ENCODE measurements at places on chromosomes 6 and 20.

DNA sequence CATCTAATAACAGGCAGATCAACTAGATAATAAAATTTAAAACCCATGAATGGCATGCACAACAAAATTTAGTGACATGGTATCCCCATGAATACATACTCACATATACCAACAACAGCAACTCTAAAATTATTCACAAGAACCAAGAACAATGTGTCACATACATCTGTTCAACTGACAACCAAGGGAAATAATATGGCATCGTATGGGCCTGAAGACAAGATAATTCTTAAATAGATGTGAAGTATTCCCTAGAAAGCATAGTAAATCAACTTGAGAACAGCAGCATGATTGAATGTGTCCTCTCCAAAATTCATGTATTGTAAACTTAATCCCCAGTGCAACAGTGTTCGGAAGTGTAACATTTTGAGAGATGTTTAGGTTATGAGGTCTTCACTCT, 635.5 kb downstream of the EYS start:
- DNase-seq, result no peak

- no peak for DNase-seq
Observed at GRCh38 chr6:71138376-71138775, 150.2 kb upstream of the OGFRL1 start.

DNA sequence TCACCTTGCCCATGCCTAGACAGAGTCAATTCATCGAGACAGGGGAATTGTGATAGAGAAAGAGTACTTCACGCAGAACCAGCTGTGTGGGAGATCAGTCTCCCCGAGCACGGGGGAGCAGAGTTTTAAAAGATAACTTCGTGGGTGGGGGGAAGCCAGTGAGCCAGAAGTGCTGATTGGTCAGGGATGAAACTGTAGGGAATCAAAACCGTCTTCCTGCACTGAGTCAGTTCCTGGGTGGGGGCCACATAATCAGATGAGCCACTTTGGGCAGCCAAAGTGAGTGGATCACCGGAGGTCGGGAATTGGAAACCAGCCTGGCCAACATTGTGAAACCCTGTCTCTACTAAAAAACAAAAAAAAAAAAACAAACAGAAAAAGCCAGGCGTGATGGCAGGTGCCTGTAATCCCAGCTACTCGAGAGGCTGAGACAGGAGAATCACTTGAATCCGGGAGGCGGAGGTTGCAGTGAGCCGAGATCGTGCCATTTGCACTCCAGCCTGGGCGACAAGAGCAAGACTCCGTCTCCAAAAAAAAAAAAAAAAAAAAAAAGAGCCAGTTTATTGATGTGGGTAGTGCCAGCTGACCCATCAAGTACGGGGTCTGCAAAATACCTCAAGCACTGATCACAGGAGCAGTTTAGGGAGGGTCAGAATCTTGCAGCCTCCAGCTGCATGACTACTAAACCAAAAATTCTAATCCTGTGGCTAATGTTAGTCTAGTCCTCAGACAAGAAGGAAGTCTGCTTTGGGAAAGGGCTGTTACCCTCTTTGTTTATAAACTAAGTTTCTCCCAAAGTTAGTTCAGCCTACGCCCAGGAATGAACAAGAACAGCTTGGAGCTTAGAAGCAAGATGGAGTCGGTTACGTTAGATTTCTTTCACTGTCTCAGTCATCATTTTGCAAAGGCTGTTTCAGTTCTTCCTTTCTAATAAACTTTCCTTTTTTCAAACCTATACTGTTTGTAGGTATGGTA, 3.9 kb upstream of the TRIM39 start:
- no peak for DNase-seq

- no peak for DNase-seq
Observed at GRCh38 chr20:9035126-9035525, 33.8 kb upstream of the PLCB4 start.

DNA sequence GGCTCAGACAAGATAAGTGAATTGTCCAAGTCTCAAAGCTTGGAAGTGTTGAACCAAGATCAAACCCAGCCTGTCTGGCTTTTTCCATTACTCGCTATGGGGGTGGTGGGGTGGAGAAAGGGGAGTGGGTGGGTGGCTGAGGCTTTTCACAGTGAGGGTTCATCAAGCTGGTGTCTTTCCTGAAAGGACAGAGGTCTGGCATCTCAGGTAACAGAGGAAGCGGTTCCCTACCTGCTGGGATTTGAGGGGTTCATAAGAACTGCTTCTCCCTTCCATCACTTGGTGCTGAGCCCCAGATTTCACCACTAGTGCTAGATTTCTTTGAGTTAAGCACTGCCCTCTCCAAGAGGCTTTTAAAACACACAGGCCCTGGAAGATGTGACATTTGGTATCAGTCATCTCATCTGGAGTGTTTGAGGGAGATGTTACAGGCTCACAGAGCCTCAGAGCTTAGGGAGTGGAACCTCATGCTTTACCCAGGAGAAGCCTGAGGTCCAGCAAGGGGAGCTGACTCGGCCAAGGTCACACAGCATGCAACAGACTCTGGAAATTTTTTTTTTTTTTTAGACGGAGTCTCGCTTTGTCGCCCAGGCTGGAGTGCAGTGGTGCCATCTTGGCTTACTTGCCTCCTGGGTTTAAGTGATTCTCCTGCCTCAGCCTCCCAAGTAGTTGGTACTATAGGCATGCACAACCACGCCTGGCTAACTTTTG, 6.0 kb upstream of the VEGFA start:
- no peak for DNase-seq

GRCh38 chr6:21436625-21437024, 156.9 kb upstream of the SOX4 start:
- no peak for DNase-seq

DNA sequence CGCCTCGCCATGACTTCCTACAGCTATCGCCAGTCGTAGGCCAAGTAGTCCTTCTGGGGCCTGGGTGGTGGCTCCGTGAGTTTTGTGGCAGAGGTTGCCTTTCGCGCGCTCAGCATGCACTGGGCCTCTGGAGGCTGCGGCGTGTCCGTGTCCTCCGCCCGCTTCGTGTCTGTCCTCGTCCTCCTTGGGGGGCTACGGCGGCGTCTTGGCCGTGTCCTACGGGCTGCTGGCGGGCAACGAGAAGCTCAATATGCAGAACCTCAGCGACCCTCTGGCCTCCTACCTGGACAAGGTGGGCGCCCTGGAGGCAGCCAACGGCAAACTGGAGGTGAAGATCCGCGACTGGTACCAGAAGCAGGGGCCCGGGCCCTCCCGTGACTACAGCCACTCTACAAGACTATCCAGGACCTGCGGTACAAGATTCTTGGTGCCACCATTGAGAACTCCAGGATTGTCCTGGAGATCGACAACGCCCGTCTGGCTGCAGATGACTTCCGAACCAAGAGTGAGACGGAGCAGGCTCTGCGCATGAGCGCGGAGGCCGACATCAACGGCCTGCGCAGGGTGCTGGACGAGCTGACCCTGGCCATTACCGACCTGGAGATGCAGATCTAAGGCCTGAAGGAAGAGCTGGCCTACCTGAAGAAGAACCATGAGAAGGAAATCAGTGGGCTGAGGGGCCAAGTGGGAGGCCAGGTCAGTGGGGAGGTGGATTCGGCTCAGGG, 296.3 kb downstream of the OGFRL1 start:
- DNase-seq, result no peak

GRCh38 chr6:119179842-119180241, 101.4 kb upstream of the FAM184A start:
- no peak for DNase-seq

DNA sequence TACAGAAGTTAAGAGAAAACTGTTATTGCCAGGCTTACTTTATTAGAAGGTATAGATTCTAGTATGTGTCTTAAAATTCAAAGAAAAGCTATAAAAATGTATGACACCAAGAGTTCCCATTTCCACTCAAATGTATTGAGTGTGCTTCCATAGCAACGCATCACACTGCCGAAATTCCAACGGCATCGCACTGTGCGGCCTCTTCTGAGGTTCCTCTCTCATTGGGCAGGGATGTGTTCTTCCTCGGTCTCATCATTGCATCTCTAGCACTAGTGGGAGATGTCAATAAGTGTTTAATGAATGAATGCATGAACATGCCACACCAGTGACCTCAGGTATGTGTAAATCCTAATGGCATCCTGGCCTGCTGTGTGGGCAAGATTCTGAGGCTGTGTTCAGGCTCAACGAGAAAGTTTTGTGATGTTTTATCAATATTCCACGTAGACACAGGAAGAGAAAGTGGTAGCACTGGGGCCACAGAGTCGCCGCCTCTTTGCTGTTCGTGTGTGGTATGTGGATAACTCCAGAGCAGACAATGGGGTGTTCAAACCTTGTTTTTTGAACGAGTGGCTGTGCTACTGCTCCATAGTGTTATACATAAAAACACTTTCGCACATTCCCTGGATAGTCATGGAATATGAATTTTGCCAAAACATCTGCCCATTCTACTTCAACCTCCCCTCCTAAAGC, 171.6 kb downstream of the ADGB start:
- no peak for DNase-seq

DNA sequence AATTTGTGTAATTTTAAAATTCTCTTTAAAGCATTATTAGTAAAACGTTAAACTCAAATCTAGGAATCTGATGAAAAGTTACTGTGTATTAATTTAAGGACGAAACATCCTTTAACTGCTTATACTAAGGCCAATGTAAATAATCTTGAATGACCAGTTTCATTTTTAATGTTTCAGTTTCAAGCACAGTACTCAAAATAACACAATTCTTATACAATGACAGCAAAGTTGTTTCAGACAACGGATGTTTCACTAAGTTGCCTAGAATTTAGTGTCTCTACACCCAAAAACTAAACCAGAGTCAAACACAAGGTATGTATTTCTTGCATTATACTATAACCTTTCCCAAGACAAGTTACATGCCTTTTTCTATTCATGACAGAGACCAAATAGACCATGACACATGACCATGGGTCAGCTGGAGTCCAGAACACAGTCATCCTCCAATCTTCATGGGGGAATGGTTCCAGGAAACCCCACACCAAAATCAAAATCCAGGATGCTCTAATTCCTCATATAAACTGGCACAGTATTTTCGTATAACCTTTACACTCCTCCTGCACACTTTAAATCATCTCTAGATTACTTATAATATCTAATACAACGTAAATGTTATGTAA, 7.7 kb downstream of the PHIP start:
- no peak for DNase-seq

DNA sequence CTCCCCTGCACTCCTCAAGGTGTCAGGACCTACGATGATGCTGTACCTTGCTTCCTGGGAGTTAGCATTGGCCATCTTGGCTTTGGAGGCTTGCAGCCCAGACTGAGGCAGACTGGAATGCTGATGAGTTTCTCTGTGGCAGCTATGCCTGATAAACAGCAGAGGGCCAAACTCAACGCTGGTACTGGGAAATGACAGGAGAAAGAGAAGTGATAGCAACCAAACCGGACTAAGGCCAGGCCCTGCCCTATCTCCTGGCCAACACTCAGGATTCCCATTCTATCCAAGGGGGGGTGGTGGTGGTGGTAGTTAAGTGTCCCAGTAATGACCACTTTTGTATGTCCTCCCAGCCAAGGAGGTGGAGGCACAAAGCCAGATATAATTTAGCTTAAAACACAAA, 90.0 kb upstream of the DTNBP1 start:
- DNase-seq, result no peak

DNA sequence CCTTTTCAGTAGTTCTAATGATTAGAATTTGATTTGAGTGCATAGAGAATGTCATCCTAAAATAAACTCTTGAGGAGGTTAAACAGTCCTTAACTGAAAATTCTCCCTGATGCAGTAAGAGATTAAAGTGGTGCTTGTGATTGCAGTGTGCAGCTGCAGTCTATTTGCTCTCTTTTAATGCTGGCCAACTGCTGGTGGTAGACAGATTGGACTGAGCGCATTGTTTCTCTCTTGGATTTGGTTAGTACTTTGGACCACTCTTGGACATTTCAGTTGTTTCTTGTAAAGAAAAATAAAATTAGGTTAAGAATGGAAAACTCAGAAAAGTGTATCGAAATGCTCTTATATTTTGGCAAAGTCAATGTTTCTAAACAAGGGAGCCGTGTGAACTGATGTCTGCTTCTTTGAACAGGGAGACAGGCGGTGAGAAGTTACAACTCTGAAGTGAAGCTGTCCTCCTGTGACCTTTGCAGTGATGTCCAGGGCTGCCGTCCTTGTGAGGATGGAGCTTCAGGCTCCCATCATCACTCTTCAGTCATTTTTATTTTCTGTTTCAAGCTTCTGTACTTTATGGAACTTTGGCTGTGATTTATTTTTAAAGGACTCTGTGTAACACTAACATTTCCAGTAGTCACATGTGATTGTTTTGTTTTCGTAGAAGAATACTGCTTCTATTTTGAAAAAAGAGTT, 127.2 kb downstream of the CD109 start:
- DNase-seq, result no peak

GRCh38 chr20:39993742-39994141, 695.3 kb downstream of the MAFB start:
- no peak for DNase-seq

DNA sequence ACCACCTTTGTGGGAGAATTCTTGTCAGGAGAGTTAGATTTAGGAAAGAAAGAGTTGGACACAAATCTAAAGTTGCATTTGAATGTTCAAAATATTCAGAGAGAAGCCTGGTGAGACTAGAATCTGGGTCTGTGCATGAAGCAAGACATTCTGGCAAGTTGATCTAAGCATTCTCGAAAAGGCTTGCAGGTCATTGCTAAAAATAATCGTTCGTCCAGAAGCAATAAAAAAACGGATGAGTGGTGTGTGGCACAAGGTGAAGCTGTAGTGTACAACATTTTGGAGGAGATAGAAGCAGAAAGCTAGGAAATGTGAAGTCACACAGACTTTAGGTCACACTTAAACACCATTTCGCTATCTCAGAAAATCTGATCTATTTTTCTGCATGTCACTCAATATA, 114.9 kb upstream of the IFNGR1 start:
- DNase-seq, result no peak

GRCh38 chr20:31863296-31864085, 6.8 kb downstream of the DUSP15 start:
- no peak for DNase-seq

GRCh38 chr6:152170702-152171667, 363.5 kb downstream of the ESR1 start:
- no peak for DNase-seq

DNA sequence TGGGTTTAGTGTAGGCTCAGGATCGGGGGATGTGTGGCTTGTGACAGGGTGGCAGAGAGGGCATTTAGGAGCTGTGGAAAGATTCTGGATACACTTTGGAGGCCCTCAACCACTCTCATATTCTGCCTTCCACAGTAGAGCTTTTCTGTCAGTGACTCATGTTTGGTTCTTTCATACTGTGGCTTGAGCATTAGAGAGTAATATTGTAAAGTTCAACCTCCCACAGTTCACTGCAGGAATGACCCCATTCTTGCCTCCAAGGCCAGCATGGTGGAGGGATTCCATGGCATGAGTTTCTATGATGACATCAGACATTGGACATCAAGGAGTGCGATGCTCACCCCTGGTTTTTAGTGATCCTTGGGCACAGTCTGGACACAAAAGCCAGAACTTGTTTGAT, 50.9 kb downstream of the DTD1 start:
- DNase-seq, result no peak

GRCh38 chr6:57013521-57013926, 33.0 kb upstream of the KIAA1586 start:
- no peak for DNase-seq

GRCh38 chr20:38369389-38369788, 23.1 kb downstream of the LBP start:
- no peak for DNase-seq

All from activated T-helper 1 cell treated with anti-CD3 and anti-CD28 coated beads, Interleukin-2, amount 50 U/mL, for 16 hours (primary cell).